ENCODE measurements at places on chromosomes 3 and 15.

- no peak for DNase-seq
These were observed 975.1 kb downstream of the NSUN3 start for GRCh38 chr3:95037927-95038326.

DNA sequence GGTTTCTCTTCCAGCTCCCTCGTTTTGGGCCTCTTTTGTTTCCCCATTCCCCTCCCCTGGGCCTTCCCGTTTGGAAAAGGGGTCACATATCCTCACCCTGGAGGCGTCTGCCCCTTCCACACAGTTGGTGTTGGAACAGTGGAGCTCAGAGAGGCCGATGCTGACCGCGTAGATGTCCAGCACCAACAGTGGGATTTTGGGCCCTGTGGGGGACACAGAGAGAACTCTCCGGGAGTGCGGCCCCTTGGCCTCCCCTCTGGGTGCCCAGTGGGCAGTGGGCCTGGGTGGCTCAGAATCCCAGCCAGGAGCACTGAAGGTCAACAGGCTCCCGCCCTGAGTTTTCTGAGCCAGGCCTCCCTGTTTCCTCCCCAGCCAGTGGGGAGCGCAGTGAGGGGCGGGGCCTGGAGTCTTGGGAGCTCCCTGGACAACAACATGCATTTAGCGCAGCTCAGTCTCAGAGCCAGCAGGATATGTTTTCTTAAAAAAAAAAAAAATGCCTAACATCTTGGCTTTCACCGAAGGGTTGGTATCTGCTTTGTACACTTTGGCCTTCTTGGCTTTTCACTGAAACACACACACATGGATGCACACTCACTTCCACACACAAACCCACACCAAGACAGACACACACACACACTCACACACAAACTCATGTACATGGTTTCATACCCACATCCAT lies 670 bp upstream of the ISLR start:
- DNase-seq: peak; percentile 87

DNA sequence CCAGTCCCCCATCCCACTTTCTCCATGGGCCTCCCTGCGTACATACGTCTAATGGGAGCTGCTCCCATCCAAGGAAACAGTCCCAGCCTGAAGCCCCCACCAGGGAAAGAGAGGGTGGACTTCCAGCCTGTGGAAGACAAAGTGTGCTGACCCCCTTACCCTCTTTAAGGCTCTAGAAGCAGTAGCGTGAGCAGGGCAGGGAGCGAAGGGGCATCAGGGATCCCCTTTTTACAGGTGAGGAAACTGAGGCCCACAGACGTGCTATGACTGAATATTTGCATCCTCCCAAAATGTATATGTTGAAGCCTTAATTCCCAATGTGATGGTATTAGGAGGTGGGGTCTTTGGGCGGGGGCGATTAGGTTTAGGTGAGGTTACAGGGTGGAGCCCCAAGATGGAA lies 83.4 kb downstream of the TOP2B start:
- no peak for DNase-seq

DNA sequence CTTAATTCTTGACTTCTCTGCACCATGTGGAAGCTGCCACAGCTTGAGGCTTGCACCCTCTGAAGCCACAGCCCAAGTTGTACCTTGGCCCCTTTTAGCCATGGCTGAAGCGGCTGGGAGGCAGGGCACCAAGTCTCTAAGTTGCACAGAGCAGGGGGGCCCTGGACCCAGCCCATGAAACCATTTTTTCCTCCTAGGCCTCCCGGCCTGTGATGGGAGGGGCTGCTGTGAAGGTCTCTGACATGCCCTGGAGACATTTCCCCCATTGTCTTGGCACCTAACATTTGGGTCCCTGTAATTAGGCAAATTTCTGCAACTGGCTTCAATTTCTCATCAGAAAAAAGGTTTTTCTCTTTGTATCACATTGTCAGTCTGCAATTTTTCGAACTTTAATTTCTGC lies 92.8 kb upstream of the GALNT15 start:
- DNase-seq: no peak

DNA sequence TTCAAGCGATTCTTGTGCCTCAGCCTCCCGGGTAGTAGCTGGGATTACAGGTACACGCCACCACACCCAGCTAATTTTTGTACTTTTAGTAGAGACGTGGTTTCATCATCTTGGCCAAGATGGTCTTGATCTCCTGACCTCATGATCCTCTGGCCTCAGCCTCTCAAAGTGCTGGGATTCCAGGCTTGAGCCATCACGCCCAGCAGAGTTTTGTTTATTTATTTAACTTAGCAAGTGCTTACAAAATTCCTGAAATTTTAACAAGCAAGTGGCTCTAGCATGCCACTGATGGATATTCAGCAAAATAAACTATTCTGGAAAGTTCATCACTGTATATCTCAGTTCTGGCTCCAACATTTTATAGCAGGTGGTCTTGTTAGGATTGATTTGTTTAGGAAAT lies 585.9 kb downstream of the OTOL1 start:
- DNase-seq: no peak

Measured in coronary artery (tissue), 2 donors.